IPS DF 6.9 (cell line): ENCODE measurements at places on chromosomes 1 and 21.

DNA sequence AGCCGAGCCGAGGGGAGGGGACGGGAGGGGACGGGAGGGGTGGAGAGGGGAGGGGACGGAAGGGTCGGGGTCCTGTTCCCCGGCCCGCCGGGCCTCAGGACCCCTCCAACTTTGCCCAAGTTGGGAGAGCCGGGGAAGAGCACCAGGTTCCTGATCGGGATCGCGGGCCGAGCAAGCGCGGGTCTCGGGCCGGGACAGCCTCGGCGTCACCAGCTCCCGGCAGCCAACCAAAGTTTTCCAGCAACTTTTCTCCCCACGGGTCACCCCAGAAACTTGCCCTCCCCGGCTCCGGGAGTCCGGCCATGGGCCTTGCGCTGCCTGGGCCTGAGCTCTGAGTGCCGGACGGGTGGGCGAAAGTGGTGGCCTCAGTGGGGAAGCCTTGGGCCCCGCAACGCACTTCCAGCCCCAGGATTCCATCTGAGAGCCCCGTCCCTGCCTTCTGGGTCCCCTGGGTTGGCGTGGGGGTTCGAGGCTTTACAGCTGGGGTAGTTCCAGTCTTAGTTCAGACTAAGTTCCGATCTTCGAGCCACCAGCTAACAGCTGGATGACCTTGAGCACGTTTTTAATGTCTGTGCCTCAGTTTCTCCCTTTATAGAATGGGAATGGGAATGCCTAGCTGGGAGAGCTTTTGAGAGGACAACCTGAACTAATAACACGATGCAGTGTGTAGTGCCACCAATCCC, 458 bp downstream of the ZC3H12A start:
- no peak overlapping the region for H3K27ac ChIP-seq
- H3K36me3 ChIP-seq, result peaks cover 4% of the 10 kb centered on the region
- H3K4me1 ChIP-seq, result peaks cover 17% of the 10 kb centered on the region
- no peaks in the 10 kb centered on the region; the same call in 1 of the 2 replicates for H3K27me3 ChIP-seq

DNA sequence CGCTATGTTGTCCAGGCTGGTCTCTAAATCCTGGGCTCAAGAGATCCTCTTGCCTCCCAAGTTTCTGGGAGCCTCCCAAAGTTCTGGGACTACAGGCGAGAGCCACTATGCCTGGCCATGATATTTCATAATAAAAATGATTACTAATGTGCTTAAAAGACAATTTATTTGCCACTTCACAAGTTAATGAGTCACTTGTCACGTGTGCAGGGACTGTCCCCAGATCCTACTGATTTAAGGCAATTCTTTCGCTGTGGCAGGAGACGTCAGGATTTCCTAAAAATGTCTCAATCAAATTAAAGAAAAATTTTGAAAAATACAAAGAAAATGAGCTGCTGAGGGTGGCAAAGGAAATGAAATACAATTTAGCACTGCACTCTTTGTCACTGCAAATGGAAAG, 43.5 kb downstream of the B3GALNT2 start:
- no peak overlapping the region for H3K27ac ChIP-seq
- no peaks in the 10 kb centered on the region for H3K36me3 ChIP-seq
- no peak for DNase-seq
- H3K27me3 ChIP-seq, result no peaks in the 10 kb centered on the region
- no peaks in the 10 kb centered on the region for H3K4me1 ChIP-seq
- no peak overlapping the region for H3K4me3 ChIP-seq

DNA sequence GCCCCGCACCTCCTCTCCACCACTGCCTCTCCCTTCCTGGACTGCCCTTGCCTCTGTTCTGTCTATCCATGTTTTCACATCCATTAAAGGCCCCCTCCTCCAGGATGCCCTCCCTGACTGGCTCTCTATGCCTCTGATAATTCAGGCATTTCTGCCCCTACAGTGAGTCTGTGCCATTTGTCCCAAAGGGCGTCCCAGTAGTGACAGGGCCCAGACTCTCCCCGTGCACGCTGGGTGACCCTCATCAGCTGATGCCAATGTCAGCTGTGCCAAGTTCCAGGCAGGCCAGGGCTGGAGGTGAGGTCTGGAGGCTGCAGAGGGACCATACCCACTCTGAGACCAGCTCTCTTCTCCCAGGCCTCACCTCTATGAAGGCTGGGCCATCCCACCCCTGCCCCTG, 3.2 kb upstream of the PLEKHG5 start:
- DNase-seq, result no peak
- H3K4me1 ChIP-seq, result peaks cover 11% of the 10 kb centered on the region
- no peaks in the 10 kb centered on the region; the same call in 1 of the 2 replicates for H3K27me3 ChIP-seq
- H3K27ac ChIP-seq, result no peak overlapping the region

DNA sequence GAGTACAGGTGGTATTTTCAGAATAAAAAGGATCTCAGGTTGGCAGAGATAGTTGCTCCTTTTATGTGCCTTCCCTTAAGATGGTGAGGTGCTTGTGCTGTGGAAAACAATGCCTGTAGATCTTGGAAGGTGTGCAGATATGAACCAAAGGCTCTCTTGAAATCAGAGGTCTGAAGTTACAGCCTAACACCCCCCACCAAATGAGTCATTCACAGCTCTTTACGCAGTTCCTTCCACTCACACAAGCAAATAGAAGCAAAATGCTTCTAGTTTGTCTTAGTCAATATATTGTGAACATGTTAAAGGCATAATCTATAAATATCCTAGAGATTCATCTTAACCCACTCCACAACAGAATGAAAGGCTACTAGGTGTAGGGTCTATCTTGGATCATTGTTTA, 128.9 kb upstream of the NR5A2 start:
- no peak overlapping the region for H3K4me3 ChIP-seq
- no peaks in the 10 kb centered on the region for H3K27me3 ChIP-seq
- no peak overlapping the region for H3K27ac ChIP-seq
- H3K36me3 ChIP-seq, result no peaks in the 10 kb centered on the region
- H3K4me1 ChIP-seq, result no peaks in the 10 kb centered on the region
- DNase-seq, result no peak

DNA sequence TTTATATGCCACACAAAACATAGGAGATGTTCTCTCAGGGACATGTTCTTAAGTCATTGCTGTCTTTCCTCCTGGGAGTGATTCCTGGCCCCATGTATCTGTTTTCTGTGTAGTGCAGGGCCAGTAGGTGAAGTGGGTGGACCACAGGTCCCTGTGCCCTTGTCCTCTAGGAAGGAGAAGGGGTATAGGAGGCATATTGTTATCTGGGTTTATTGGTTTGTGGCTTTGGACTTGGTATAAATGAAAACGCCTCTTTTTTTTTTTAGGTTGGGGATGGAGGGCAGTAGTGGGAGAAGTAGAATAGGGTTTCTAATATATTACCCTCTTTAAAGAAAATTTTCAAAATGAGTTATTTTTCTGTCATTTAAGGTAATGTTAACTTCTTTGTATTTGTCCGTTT, 29.4 kb downstream of the DYRK1A start:
- H3K4me1 ChIP-seq, result peaks cover 3% of the 10 kb centered on the region; the same call in 1 of the 2 replicates
- DNase-seq, result no peak
- no peak overlapping the region for H3K27ac ChIP-seq
- H3K4me3 ChIP-seq, result no peak overlapping the region
- H3K36me3 ChIP-seq, result no peaks in the 10 kb centered on the region

- no peaks in the 10 kb centered on the region for H3K27me3 ChIP-seq
- H3K36me3 ChIP-seq, result no peaks in the 10 kb centered on the region
- H3K27ac ChIP-seq, result no peak overlapping the region
- peak; percentile 41 for DNase-seq
- no peak overlapping the region for H3K4me3 ChIP-seq
- H3K4me1 ChIP-seq, result no peaks in the 10 kb centered on the region
These were observed 98.1 kb upstream of the ZNF678 start for GRCh38 chr1:227465256-227465655.

DNA sequence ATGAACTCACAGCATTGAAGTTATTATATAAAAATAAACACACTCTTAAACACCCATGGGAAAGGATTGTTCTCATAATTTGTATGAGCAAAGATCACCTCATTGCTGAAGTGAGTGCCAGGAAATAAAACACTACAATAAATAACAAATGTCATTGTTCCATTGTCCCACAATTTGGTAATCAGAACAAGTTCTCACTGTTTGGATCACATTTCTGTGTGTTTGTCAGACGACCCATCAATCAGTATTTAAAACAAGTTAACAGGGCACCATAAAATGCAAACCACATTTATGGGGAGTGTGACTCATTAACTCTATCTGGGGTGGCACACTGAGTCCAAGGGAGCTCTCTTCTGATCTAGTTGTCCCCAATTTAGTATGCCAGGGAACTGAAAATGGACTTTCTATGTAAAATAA, 124.5 kb downstream of the PTPRC start:
- no peak for DNase-seq
- H3K27ac ChIP-seq, result no peak overlapping the region
- H3K27me3 ChIP-seq, result no peaks in the 10 kb centered on the region
- no peaks in the 10 kb centered on the region for H3K36me3 ChIP-seq
- H3K4me3 ChIP-seq, result no peak overlapping the region

- peaks cover 3% of the 10 kb centered on the region; the same call in 1 of the 2 replicates for H3K36me3 ChIP-seq
- H3K4me1 ChIP-seq, result no peaks in the 10 kb centered on the region
- no peak overlapping the region for H3K4me3 ChIP-seq
- no peak overlapping the region for H3K27ac ChIP-seq
These were observed 55.8 kb downstream of the IARS2 start for GRCh38 chr1:220149742-220150141.

DNA sequence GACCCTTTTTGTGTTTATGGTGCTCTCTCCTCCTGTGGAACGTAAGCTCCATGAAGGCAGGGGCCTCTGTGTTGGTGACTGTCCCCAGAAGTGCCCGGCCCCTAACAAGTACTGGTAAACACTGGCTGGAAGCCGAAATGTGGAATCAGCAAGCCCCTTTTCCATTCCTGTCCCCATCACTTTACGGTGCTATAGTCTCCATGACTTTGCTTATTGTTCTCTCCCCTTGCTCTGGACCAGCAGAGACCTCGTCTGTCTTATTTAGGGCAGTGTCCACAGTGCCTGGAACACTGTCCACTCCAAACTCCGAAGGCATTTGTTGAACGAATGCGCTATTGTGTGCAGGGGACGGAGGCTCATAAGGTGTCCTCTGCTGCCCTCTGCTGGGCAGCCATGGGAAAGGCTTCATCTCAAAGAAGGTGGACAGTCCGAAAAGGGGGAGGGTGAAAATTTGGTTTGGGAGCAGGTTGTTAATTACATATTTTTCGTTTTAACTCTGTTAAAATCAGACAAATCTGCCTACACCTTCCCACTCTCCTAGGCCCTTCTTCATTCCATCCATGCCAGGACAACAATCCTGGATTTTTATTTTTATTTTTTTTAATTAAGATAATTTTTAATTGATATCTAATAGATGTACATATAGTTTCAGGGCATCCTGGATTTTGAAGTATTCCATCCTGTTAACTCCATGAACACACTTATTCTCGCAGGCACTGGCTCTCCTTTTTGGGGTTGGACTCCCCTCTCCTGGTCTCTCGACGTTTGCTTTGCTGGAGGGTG, 115.6 kb downstream of the PGBD5 start:
- H3K36me3 ChIP-seq, result no peaks in the 10 kb centered on the region
- H3K27ac ChIP-seq, result no peak overlapping the region
- H3K27me3 ChIP-seq, result no peaks in the 10 kb centered on the region
- peak; percentile 67 for DNase-seq

- no peak overlapping the region for H3K27ac ChIP-seq
- H3K4me1 ChIP-seq, result no peaks in the 10 kb centered on the region; the same call in 1 of the 2 replicates
- H3K36me3 ChIP-seq, result no peaks in the 10 kb centered on the region
- no peak overlapping the region for H3K4me3 ChIP-seq
- no peak for DNase-seq
- H3K27me3 ChIP-seq, result no peaks in the 10 kb centered on the region; the same call in none of the 2 replicates
These were observed 7.0 kb upstream of the GPR88 start for GRCh38 chr1:100530880-100531487.

- no peak for DNase-seq
- no peak overlapping the region for H3K4me3 ChIP-seq
- no peaks in the 10 kb centered on the region for H3K4me1 ChIP-seq
- no peaks in the 10 kb centered on the region for H3K36me3 ChIP-seq
- H3K27ac ChIP-seq, result no peak overlapping the region
- no peaks in the 10 kb centered on the region for H3K27me3 ChIP-seq
These were observed 11.3 kb upstream of the DIPK1A start for GRCh38 chr1:92972409-92973129.

- no peak overlapping the region for H3K4me3 ChIP-seq
- H3K27me3 ChIP-seq, result no peaks in the 10 kb centered on the region
- no peaks in the 10 kb centered on the region for H3K4me1 ChIP-seq
- DNase-seq, result no peak
These were observed 4.4 kb downstream of the NME7 start for GRCh38 chr1:169363046-169363730.

GRCh38 chr1:207866471-207867135, 44.3 kb downstream of the CD34 start:
- no peak for DNase-seq
- H3K4me1 ChIP-seq, result peaks cover 3% of the 10 kb centered on the region; the same call in 1 of the 2 replicates
- no peaks in the 10 kb centered on the region; the same call in 1 of the 2 replicates for H3K27me3 ChIP-seq
- H3K4me3 ChIP-seq, result no peak overlapping the region
- no peak overlapping the region for H3K27ac ChIP-seq
